ENCODE measurements at places on chromosomes 5 and 9. TPM values are rescaled to one million over a fixed set of nuclear protein-coding genes. Genes with fewer than 3 reads are reported as not detected.

GRCh38 chr9:114172981-114173833 is 17.9 kb downstream of the COL27A1 start:
- H3K27me3 ChIP-seq = no peaks in the 10 kb centered on the region
- no peaks in the 10 kb centered on the region for H3K36me3 ChIP-seq
- DNase-seq = no peak
- no peak overlapping the region for H3K27ac ChIP-seq
- H3K4me3 ChIP-seq = no peak overlapping the region

The SHROOM1 gene
- 3.2 TPM for total RNA-seq

GRCh38 chr9:136676297-136676794 is 10.9 kb downstream of the AGPAT2 start:
- peaks cover 33% of the 10 kb centered on the region for H3K36me3 ChIP-seq
- H3K4me3 ChIP-seq = no peak overlapping the region
- H3K27me3 ChIP-seq = no peaks in the 10 kb centered on the region
- peaks cover 41% of the 10 kb centered on the region for H3K4me1 ChIP-seq

GRCh38 chr5:171480239-171480638 is 60.8 kb downstream of the FGF18 start:
- no peaks in the 10 kb centered on the region for H3K27me3 ChIP-seq
- DNase-seq = no peak
- H3K4me1 ChIP-seq = peaks cover 19% of the 10 kb centered on the region
- H3K27ac ChIP-seq = no peak overlapping the region
- no peak overlapping the region for H3K4me3 ChIP-seq

DNA sequence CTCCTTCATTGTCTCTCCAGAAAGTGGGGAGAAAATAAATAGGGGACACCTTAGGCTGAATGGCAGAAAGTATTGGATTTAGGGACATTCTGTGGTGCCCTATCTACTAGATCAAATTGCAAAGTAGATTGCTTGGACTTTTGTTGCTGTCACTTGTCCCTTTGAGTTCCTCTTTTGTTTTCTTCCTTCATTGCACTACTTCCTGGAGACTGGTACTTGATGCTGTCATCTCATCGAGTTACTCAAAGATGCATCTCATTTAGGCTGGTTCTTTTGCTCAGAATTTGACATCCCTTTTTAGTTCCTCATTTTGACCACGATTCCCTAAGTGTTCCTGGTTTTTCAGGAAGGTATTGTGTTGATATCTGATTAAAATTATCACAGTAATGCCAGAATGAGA is 137.6 kb downstream of the ADGRV1 start:
- no peaks in the 10 kb centered on the region for H3K36me3 ChIP-seq
- no peak overlapping the region for H3K4me3 ChIP-seq
- no peak for DNase-seq
- H3K4me1 ChIP-seq = no peaks in the 10 kb centered on the region
- no peaks in the 10 kb centered on the region for H3K27me3 ChIP-seq

Measured in right atrium auricular region (tissue), 2 donors.